ENCODE measurements at places on chromosomes 3 and 15.

- no peak for DNase-seq
These were observed 28.2 kb upstream of the USP3 start for GRCh38 chr15:63476229-63476632.

- DNase-seq = no peak
These were observed 559 bp upstream of the LRRN1 start for GRCh38 chr3:3798631-3799113.

GRCh38 chr3:126983276-126983652 is 349 bp downstream of the PLXNA1 start:
- DNase-seq = no peak

DNA sequence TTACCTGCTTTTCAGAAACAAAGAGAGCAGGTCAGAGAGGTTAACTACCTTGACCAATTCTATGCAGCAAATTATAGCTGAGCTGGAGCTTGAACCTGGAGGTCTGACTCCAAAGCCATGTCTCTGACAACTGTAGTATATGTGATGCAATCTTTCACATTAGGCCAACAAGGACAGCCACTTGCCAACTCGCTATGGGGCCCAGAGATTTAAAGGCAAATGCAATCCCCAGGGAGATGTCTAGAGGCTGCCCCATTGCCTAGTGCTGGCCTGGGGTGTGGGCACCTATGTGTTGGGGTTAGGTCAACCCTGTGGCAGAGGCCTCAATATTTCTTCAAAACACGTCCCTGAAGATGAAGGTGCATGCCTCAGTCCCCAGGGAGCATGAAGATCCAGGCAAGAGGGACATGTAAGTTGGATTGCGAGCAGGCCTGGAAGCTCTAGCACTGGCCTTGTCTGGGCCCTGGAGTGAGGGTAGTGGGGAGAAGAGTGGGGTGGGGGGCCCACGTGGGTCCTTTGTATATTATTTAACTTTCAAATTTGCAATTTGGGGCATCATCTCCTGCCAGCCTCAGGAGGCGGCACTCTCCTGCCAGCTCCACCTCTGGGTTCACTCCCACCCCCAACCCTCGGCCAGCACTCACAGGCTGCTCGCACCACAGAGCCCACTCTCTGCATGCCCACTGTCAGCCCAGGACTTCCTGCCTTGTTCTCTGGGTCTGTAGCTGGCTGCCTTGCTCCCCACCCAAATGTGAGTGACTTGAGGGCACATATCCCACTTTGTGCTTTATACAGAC is 64.3 kb downstream of the SLC12A8 start:
- no peak for DNase-seq

DNA sequence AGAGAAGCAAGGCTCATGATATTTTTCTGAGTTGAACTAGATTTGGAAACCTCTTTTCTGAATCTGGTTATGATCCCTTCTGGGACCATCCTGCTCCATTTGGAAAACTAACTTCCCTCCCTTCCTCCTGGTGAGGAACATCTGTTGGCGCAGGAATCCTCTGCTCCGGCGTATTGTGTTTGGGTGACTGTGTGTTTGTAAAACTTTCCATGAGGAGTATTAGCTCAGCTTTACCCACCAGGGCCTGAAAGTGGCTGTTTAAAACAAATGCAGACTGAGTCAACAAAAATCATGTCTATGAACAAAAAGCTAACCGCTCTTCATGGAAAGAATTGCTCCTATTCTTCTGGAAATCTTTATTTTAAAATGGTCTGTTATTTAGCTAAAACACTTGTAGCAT is 17.7 kb downstream of the STARD9 start:
- no peak for DNase-seq

DNA sequence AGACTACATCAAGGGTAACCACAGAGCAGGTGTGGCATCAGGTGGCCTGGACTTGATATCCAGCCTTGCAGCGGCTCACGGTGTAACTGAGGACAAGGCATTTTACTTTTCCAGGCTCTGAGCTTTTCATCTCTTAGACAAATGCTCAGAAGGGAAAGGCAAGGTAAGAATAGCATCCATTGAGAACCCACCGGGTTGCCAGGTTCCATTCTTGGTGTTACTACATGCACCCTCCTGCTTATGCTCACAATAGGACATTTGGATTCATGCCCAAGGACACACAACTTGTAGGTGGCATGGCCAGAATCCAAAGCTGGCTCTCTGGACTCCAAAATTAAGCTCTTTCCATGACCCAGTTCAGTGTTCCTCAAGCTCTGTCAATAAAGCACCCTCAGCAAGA is 85.5 kb downstream of the CCNL1 start:
- no peak for DNase-seq
